ENCODE measurements at places on chromosomes 12 and 14.
A peak's percentile ranks its signal among the peaks of the same experiment; 100 is the strongest.

- DNase-seq: no peak
Observed at GRCh38 chr14:70755655-70756054, 53.7 kb downstream of the MAP3K9 start.

DNA sequence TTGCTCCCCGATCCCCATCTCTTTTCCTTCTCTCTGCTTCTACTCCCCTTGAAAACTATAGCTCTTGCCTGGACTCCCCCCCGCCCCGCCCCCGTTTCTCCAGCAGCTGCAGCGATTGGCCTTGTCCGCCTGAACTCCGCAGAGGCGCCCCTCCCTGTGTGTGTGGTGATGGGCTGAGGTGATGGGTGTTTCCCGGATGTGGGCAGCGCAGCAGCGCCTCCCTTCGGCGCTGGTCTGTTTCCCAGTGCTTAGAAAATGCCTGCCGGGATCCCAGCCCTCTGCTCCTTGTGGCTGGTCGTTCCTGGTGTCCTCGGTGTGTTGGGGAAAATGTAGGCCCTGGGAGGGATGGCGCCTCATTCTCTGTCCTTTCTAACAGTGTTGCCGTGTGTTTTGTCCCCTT, 43.3 kb downstream of the GALNT8 start:
- DNase-seq: no peak

GRCh38 chr14:23071921-23072539, 14.7 kb upstream of the CDH24 start:
- DNase-seq: no peak

DNA sequence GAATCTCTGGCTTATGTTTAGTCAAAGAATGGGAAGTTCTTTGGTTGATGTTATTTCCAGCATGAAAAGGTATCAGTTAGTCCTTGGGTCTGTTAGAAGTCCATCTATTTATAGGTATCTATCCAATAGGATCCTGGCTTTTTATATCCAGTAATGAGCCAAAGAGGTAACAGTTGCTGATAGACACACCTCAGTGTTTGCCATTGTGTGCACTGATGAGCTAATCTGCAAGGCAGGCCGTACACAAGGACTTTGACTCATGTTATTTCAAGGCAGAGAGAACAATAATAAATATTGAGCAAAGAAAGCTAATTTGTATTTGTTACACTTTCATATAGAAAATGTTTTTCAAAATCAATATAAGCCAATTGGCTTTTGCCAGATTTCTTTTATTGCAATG, 56.4 kb downstream of the GLT1D1 start:
- no peak for DNase-seq

- DNase-seq: no peak
Observed at GRCh38 chr12:113762155-113762881, 203.8 kb downstream of the RBM19 start.

DNA sequence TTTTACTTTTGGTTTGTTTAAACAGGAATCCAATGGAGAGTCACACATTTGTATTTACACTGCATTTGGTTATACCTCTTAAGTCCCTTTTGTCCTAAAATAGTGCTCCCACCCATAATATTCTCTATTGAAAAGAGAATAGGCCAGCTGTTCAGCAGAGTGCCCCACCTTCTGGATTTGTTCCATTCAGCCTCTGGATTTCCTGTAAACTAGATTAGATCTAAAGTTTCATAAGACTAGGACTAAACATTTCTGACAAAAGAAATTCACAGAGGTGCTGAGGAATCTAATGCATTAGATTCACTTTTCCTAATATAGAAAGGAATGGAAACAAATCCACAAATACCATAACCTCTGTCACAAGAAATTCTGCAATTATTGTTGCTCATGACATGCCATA, 38.1 kb downstream of the GCH1 start:
- DNase-seq: no peak

- no peak for DNase-seq
Observed at GRCh38 chr14:105021656-105022275, 883 bp upstream of the CDCA4 start.

- no peak for DNase-seq
Observed at GRCh38 chr14:61360796-61361525, 39.6 kb downstream of the PRKCH start.

- no peak for DNase-seq
Observed at GRCh38 chr12:31331242-31331641, 5.3 kb upstream of the SINHCAF start.

GRCh38 chr12:75437564-75437963, 43.0 kb upstream of the GLIPR1 start:
- DNase-seq: no peak

- no peak for DNase-seq
Observed at GRCh38 chr12:110249716-110250225, 31.3 kb upstream of the ATP2A2 start.

DNA sequence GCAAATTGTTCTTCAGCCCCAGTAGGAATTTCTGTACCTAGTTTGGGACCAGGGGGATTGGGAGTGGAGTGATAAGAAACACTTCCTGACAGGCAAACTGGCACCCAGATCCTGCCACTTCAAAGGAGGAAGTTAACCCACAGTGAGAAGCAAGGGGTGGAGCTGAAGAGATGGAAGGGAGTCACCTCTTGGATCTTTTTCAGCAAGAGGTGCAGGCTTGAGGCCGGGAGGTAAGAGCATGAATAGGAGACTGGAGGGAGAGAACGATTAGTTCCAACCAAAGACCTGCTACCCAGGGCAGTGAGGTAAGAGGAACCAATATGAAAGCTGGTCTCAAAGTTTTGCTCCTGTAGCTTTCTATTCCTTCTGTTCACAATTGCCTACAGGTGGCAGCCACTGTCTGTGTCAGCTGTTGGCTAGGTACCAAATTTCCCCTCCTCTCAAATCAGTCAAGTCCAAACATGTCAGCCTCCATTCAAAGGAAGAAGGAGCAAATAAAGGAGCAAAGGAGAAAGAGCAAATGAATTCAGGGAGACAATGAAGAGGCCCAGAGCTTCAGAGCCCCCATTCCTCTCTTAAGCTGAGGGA, 14.9 kb upstream of the TAC3 start:
- no peak for DNase-seq

- no peak for DNase-seq
Observed at GRCh38 chr12:14605401-14605989, 37.8 kb upstream of the PLBD1 start.

DNA sequence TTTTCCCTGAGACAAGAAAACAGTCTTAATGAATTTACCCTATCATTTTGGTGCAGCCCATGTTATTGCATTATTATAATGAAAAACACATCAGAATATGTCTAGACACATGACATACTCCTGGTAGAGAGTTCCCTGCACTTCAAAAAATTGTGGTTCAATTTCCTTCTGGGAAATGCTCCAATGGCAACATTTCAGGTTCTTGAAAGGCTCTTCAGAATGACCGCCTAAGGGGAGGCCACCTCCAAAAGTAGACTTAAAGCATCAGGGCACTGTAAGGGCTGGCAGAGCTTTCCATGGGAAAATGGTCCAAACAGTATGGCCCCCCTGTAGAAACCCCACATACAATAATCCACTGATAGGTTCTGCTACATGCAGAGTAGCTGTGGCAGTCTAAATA, 110.7 kb downstream of the SLC25A21 start:
- DNase-seq: no peak

- no peak for DNase-seq
Observed at GRCh38 chr12:508145-508544, 48.4 kb downstream of the B4GALNT3 start.

DNA sequence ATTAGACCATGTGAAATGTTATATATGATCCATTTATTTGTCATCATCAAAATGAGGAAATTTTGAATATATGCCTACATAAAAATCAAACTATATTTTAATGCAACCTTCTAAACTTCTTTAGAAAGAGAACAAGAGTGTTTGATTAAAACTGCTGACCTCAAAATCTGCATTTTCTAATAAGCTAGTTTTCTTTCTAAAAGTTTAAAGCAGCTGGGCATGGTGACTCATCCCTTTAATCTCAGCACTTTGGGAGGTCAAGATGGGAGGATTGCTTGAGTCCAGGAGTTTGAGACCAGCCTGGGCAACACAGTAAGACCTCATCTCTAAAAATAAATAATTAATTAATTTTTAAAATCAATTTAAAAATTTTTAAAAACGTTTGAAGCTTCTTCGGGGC, 36.2 kb downstream of the GNPTAB start:
- no peak for DNase-seq

GRCh38 chr14:45976001-45976400, 675.6 kb downstream of the RPL10L start:
- DNase-seq: no peak

GRCh38 chr14:99183716-99184115, 88.3 kb downstream of the BCL11B start:
- no peak for DNase-seq

DNA sequence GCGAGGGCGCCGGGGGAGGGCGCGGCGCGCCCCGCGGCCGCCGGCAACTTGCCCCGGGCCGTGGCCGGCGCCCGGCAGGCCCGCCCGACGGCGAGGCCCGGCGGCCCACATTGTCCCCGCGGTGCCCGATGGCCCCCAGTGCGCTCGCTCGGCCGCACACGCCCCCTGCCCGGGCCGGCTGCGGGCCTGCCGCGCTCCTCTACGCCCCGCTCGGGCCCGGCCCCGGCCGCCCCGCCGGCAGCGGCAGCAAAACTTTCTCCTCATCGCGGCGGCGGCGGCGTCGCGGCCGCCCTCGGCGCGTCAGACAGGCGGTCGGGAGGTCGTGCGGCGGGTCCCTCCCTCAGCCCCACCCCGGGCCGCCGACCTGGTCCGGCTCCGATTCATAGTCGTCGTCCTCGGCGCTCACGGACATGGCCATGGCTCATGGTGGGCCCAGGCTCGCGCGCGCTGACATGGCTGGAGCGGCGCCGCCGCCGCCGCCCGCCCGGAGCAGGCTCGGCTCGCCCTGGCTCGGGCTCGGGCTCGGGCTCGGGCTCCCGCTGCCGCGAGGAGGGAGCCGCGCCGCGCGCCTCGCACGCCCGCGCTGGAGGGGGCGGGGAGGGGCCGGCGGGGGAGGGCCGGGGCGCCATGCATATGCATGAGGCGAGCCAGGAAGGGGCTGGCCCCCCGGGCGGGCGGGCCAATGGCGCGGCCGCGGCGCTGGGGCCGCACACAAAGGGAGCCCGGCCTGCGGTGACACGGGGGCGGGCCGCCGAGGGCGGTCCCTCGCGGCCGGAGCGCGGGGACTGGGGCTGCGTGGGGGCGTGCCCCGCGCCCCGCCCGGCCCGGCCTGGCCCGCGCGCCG, 67.1 kb downstream of the RNF34 start:
- peak; percentile 68 for DNase-seq

GRCh38 chr12:29414368-29414767, 33.4 kb upstream of the ERGIC2 start:
- no peak for DNase-seq

- no peak for DNase-seq
Observed at GRCh38 chr12:6700646-6701051, at the start of gene PIANP. Gene PIANP, minus strand, starts transcription at chr12:6700815. Its CDS starts 2,754 bp downstream, at chr12:6698061.

- no peak for DNase-seq
Observed at GRCh38 chr12:48838048-48838447, 13.9 kb downstream of the DDX23 start.

- DNase-seq: no peak
Observed at GRCh38 chr12:124583854-124584253, 16.4 kb upstream of the NCOR2 start.

DNA sequence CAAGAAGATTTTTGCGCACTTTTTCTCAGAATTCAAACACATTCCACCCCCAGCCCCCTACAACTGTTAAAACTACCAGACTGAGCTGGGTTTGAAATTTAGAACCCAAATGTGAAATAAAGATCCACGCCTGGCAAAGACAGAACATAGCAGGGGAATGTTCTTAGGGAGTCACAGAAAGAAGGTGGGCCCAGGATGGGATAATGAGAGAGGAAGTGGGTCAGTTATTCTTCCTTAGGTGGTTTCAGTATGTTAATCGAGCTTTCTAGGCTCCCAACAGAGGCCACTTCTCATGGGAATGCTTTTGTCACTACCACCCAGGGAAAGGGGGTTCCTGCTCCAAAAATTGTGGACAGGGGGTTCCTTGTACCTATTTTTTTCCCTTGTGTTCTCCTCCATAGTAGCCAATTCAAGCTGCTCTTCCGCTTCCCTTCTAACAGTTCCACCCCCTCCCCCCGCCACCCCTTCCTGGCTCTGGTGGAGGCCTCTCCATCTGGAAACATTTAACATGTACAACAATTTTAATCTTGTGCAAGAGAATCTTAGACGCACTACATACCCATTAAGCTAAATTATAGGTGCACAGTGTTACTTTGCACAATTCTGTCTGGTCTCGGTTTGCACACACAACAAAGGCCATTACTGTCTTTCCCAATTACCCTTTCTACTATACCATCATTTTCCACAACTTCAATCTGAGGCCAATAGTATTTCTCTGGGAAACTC, 218.1 kb downstream of the MON2 start:
- DNase-seq: peak; percentile 93

DNA sequence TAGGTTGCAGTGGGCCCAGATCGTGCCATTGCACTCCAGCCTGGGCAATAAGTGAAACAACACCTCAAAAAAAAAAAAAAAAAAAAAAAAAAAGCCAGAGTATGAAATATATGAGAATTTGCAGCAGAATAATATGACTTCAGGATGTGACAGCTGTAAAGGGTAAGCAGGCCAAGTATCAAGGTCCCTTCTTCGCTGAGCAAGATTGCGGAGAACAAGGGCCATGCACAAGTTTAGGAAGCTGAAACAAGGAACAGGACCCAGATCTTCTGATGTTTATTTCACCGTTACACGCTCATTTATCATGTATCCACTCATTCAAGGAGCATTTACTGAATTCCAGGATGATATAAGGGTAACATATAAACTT, 659 bp upstream of the FOXJ2 start:
- DNase-seq: no peak

DNA sequence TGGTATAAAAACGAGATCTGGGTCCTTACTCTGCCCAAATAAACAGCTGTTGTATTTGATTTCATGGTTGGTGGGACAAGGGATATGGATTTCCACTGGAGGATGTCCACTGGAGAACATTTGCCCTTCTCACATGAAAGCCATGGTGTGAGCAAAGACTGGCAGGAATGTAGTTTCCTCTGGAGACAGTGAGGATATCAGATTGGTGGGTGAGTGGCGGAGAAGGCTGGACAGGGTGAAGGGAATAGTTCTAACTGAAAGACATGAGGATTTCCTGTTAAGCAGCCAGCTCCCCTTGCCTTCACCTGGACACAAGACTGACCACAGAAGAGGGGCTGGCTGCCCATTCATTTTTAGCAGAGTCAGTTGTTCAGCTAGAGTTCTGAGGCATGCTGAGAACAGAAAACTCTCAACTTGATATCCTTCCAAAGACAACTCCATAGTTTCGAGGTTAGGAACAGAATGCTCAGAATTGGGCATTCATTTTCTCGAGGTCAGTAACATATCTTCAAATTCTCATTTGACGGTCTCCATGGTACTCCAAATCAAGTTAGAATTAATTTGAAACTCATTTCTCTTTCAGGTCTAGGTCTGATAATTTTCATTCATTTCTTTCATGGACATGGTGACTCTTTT, 365.7 kb downstream of the LRIG3 start:
- no peak for DNase-seq

DNA sequence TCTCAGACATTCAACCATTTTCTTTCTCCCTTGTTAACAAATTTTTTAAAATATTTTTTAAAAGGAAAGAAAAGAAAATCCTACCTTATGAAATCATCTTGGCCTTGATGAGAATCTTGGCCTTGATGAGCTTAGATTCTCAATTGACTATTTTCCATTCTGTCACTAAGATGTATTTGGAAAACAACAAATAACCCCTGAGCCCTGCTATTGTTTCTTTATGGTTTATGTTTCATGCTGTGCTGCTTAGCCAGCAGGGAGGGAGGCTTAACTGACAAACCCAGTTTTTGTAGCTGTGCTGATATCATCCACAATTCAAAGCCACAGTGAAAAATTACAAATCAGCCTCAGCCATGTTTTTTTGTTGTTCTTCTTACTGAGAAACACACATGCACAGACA, 404.1 kb downstream of the RAD51B start:
- no peak for DNase-seq
